ENCODE measurements at places on chromosomes 1 and 21. TPM values are rescaled to one million over a fixed set of nuclear protein-coding genes. Genes with fewer than 3 reads are reported as not detected.

- no peaks in the 10 kb centered on the region for H3K27me3 ChIP-seq
- H3K36me3 ChIP-seq = no peaks in the 10 kb centered on the region
- H3K27ac ChIP-seq = no peak overlapping the region
- DNase-seq = no peak
- H3K4me1 ChIP-seq = peaks cover 8% of the 10 kb centered on the region
- no peak overlapping the region for H3K4me3 ChIP-seq
Observed at GRCh38 chr1:109874445-109874844, 36.2 kb upstream of the CSF1 start.

- H3K27ac ChIP-seq = no peak overlapping the region
- DNase-seq = no peak
- H3K4me1 ChIP-seq = no peaks in the 10 kb centered on the region
- H3K4me3 ChIP-seq = no peak overlapping the region
Observed at GRCh38 chr1:93196591-93196990, 16.1 kb downstream of the CCDC18 start.

DNA sequence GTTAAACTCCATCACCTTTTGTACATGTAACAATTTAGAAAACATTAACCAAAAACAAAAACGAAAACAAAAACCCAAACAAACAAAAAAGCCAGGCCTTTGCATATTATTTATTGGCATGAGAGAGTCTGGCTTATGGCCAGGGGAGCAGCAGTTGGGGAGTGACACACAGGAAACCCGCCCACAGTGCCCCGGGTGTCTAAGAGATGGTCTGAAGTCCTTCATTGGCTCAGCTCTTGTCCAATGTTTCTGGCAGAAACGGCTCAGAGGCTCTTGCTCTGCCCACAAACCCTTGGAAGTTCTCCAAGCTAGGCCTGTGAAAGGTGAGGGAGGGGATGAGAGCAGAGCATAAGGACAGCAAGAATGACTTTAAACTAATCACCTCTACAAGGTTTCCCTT lies 131.5 kb downstream of the CNIH3 start:
- no peak overlapping the region for H3K27ac ChIP-seq
- no peaks in the 10 kb centered on the region for H3K4me1 ChIP-seq
- H3K36me3 ChIP-seq = no peaks in the 10 kb centered on the region
- no peaks in the 10 kb centered on the region for H3K27me3 ChIP-seq

- H3K27me3 ChIP-seq = no peaks in the 10 kb centered on the region
- no peak overlapping the region for H3K4me3 ChIP-seq
- H3K36me3 ChIP-seq = no peaks in the 10 kb centered on the region
- H3K27ac ChIP-seq = no peak overlapping the region
- H3K4me1 ChIP-seq = peaks cover 5% of the 10 kb centered on the region
Observed at GRCh38 chr1:38587766-38588165, 271.8 kb downstream of the RRAGC start.

GRCh38 chr1:10338047-10338446 lies 60.8 kb upstream of the PGD start:
- peak; percentile 37 for DNase-seq
- no peaks in the 10 kb centered on the region for H3K4me1 ChIP-seq
- peaks cover 25% of the 10 kb centered on the region for H3K36me3 ChIP-seq
- no peak overlapping the region for H3K4me3 ChIP-seq
- no peak overlapping the region for H3K27ac ChIP-seq
- H3K27me3 ChIP-seq = no peaks in the 10 kb centered on the region

GRCh38 chr21:45979651-45980050 lies 1.9 kb upstream of the COL6A1 start:
- H3K27me3 ChIP-seq = no peaks in the 10 kb centered on the region
- no peak overlapping the region for H3K27ac ChIP-seq
- H3K4me3 ChIP-seq = no peak overlapping the region
- peaks cover 9% of the 10 kb centered on the region for H3K36me3 ChIP-seq

- peaks cover 4% of the 10 kb centered on the region for H3K36me3 ChIP-seq
- no peaks in the 10 kb centered on the region for H3K27me3 ChIP-seq
- no peak overlapping the region for H3K27ac ChIP-seq
- peaks cover 30% of the 10 kb centered on the region for H3K4me1 ChIP-seq
- peak overlapping the region; percentile 26 for H3K4me3 ChIP-seq
Observed at GRCh38 chr1:37478451-37478881, 4.1 kb downstream of the ZC3H12A start.

DNA sequence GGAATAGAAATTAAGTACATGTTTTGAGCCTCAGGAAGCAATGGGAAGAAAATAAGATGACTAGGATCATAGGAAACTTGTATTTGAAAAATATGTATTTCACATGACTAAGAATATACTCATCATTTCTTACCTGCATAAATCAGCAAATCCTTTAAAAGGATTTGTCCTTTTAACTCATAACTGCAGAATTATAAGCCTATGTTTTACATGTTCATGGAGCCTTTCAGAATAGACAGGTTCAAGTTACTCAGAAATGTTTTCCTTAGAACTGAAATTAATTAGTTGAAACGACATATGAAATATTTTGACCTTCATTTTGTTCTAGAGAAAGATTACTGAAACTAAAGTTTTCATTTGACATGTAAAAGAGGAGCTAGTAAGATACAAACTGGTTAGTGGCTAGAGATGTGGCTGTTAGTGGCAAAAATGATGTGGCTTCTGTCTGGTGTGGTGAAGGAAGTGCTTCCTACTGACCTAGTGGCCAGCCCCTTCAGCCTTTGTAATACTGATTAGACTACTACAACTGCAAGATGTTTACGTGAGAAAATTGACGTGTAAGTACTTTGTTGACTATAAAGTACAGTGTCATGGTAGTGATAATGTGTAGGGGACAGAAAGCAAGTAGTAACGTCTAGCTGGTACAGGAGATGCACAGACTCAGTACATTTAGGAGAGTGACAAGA lies 54.7 kb downstream of the PACC1 start:
- no peak for DNase-seq
- H3K36me3 ChIP-seq = peaks cover 33% of the 10 kb centered on the region

DNA sequence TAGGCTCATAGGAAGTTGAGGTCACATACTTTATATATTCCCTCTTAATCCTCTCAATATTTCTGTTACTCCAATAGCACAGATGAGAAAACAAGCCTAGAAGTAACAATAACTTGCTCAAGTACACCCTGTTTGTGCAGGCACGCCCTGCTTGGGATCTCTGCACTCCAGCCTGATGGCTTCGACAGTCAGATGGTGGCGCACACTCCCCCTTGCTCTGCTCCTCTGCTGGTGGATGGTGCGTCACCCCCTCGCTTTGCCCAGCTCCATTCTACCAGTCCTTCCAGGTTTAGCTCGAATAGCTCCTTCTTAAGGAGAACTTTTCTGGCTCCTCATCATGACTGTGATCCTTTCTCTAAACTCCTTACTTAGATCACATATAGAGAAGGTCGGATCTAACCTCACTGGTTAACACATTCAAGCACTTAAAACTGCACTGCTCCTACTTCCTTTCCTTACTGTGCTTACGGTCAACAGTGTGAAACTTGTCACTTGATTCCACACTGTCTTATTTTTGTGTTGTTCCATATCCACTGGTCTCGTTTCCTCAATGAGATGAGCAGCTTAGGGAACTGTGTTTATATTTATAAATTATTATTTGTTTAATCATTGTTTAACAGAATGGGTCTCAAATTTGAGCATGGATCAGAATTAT lies 3.0 kb downstream of the TSPAN2 start:
- no peaks in the 10 kb centered on the region for H3K27me3 ChIP-seq
- no peak for DNase-seq
- H3K4me1 ChIP-seq = peaks cover 25% of the 10 kb centered on the region

- no peaks in the 10 kb centered on the region for H3K4me1 ChIP-seq
- DNase-seq = no peak
- no peak overlapping the region for H3K27ac ChIP-seq
- no peak overlapping the region for H3K4me3 ChIP-seq
Observed at GRCh38 chr1:17851056-17851455, 95.9 kb downstream of the ACTL8 start.

GRCh38 chr1:57678138-57678537 lies 254.3 kb upstream of the DAB1 start:
- no peak for DNase-seq
- H3K27me3 ChIP-seq = peaks cover 3% of the 10 kb centered on the region
- no peak overlapping the region for H3K4me3 ChIP-seq

DNA sequence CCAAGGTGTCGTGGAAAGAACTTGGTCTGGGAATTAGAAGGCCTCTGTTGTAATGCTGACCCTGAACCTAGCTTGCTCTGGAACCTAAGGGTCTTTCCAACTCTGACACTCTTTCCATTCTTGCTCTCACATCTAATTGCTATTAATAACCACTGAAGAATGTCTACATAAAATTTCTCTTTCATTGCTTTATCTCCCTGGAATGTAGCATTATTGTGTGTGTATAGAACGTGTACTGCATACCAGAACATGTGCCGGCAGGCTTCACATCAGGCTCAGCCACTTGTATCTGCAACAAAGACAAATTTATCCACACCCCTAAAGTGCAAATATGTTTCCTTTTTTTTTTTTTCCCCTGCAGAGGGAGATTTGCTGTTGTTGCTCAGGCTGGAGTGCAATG lies 13.9 kb upstream of the LAX1 start:
- no peaks in the 10 kb centered on the region for H3K36me3 ChIP-seq
- no peaks in the 10 kb centered on the region for H3K27me3 ChIP-seq
- peak; percentile 27 for DNase-seq

DNA sequence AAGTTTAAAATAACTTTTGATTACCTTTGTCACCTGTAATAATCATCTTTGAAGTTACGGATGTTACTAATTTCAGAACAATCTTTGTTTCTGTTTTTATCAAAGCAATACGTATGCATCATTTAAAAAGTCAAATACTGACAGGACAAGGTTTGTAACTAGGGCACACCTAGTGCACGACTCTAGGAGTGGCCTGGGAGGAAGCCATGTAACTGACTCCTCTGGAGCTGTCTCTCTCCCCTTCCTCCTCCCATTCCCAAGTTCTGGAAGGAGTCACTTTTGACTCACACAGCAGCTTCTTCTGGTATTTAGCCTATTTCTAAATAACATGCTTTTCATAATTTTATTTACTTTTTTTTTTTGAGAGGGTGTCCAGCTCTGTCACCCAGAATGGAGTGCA lies 11.8 kb upstream of the RAP1GAP start:
- peaks cover 21% of the 10 kb centered on the region for H3K36me3 ChIP-seq
- H3K4me3 ChIP-seq = no peak overlapping the region
- H3K27me3 ChIP-seq = no peaks in the 10 kb centered on the region
- no peak overlapping the region for H3K27ac ChIP-seq
- no peaks in the 10 kb centered on the region for H3K4me1 ChIP-seq

- H3K27ac ChIP-seq = no peak overlapping the region
- no peaks in the 10 kb centered on the region for H3K36me3 ChIP-seq
- H3K4me1 ChIP-seq = no peaks in the 10 kb centered on the region
Observed at GRCh38 chr1:58338081-58338480, 208.4 kb downstream of the OMA1 start.

DNA sequence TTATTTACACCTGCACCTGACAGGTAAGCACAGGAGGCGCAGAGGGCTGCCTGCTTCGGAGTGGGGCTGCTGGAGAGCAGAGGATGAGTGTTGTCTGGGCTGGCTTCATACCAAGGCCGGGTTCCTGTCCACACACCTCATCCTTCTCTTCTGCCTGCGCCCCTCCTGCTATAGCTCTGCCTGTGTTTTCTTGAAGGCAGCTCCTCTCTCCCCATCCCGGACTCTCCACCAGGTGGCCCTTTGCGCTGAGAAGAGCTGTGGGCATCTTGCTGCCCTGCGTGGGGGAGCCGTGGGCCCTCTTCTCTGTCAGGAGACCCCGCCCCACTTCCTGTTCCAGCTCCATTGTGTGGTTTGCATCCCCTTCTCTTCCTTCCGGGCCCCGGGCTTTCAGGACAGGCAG lies 35.0 kb downstream of the ARHGEF10L start:
- H3K27me3 ChIP-seq = no peaks in the 10 kb centered on the region
- H3K4me3 ChIP-seq = no peak overlapping the region
- peaks cover 17% of the 10 kb centered on the region for H3K4me1 ChIP-seq
- no peak overlapping the region for H3K27ac ChIP-seq

GRCh38 chr1:15106608-15107007 lies 46.9 kb upstream of the TMEM51 start:
- H3K27ac ChIP-seq = no peak overlapping the region
- DNase-seq = peak; percentile 31

DNA sequence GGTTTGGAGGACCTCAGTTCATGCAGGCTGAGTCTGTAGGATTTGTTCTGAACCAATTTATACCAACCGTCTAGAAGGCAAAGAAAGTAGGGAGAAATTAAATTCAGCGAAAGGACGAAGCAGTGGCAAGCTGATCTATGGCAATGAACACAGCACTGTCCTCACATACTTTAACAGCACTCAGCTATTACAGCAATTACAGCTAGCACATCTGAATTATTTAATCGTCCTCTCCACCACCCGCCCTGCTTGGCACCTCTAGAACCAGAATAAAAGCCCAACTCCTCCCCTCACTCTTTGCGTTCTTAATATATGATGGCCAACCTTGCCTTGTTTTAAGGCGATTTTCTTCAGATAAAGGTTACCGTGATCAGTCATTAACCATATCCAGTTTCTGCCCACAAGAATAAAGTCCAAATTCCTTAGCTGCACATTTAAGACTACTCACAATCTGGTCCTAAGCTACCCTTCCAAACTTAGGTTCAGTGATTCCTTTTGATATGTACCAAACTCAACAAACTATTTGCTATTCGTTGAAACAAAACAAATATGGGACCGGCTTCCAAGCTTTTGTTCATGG lies 169.4 kb upstream of the ESRRG start:
- no peaks in the 10 kb centered on the region for H3K36me3 ChIP-seq
- H3K4me1 ChIP-seq = no peaks in the 10 kb centered on the region
- no peak for DNase-seq
- H3K27me3 ChIP-seq = no peaks in the 10 kb centered on the region
- H3K4me3 ChIP-seq = no peak overlapping the region

GRCh38 chr21:45305836-45306235 lies 18.1 kb upstream of the POFUT2 start:
- H3K4me3 ChIP-seq = no peak overlapping the region
- H3K27ac ChIP-seq = no peak overlapping the region
- DNase-seq = no peak
- H3K27me3 ChIP-seq = no peaks in the 10 kb centered on the region

DNA sequence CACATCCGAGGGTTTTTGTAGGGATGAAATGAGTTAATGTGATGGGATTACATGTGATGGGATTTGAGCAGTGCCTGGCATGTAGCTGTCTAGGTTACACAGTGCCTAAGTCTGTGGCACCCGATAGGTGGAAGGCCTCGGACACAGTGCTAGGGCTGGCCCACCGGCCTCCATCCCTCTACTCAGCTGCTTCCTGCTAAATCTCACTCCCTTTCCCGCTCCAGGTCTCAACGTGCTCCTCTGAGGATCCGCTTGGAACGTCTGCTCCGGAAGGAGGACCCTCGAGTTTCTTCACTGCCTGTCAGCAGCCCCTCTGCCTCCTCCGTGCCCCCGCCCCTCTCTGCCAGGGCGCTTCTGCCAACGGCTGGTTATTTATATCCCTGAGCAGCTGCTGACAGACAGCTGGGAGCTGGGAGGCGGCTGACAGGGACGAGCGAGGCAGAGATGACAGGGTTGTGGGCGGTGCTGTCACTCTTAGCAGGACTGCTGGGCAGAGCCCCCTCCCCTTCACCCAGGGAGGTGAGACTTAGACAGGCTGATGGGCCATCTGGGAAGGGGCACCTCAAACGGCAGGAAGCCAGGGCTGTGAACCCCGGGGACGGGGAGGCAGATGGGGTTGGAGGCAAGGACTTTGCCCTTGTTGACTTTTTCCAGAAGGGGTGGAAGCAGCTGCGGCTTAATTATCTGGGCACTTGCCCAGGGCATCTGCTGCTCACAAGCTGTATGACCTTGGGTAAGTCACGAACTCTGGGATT lies 26.6 kb upstream of the LRRN2 start:
- peaks cover 6% of the 10 kb centered on the region for H3K27me3 ChIP-seq
- no peak overlapping the region for H3K4me3 ChIP-seq
- no peak for DNase-seq
- H3K36me3 ChIP-seq = no peaks in the 10 kb centered on the region

Gene SERTAD4
- total RNA-seq = 7.8 TPM

Gene ECM1
- 20.0 TPM for total RNA-seq

Gene OVAAL
- total RNA-seq = not detected

Gene EFNA1
- total RNA-seq = 202 TPM

Gene TDRD5
- 0.37 TPM for total RNA-seq

Gene KRTAP12-2
- total RNA-seq = not detected

Gene AMY1A
- 2.1 TPM for total RNA-seq
